Breast epithelium (tissue), 4 donors: ENCODE measurements at places on chromosomes 12 and 14. TPM values are rescaled to one million over a fixed set of nuclear protein-coding genes. Genes with fewer than 3 reads are reported as not detected.

- H3K27me3 ChIP-seq = no peaks in the 10 kb centered on the region
- no peak for DNase-seq
- H3K36me3 ChIP-seq = peaks cover 7% of the 10 kb centered on the region
- no peak overlapping the region for H3K4me3 ChIP-seq
- H3K4me1 ChIP-seq = no peaks in the 10 kb centered on the region
Observed at GRCh38 chr14:31122098-31122611, 85.4 kb downstream of the HECTD1 start.

- H3K36me3 ChIP-seq = no peaks in the 10 kb centered on the region
- peak overlapping the region; percentile 85 for H3K27ac ChIP-seq
- H3K27me3 ChIP-seq = no peaks in the 10 kb centered on the region
- no peak for DNase-seq
Observed at GRCh38 chr14:69713993-69714679, 52.8 kb upstream of the SRSF5 start.

GRCh38 chr14:94144765-94145164, 15.4 kb upstream of the IFI27L2 start:
- H3K27ac ChIP-seq = no peak overlapping the region
- H3K4me1 ChIP-seq = no peaks in the 10 kb centered on the region
- H3K36me3 ChIP-seq = no peaks in the 10 kb centered on the region
- no peak for DNase-seq

DNA sequence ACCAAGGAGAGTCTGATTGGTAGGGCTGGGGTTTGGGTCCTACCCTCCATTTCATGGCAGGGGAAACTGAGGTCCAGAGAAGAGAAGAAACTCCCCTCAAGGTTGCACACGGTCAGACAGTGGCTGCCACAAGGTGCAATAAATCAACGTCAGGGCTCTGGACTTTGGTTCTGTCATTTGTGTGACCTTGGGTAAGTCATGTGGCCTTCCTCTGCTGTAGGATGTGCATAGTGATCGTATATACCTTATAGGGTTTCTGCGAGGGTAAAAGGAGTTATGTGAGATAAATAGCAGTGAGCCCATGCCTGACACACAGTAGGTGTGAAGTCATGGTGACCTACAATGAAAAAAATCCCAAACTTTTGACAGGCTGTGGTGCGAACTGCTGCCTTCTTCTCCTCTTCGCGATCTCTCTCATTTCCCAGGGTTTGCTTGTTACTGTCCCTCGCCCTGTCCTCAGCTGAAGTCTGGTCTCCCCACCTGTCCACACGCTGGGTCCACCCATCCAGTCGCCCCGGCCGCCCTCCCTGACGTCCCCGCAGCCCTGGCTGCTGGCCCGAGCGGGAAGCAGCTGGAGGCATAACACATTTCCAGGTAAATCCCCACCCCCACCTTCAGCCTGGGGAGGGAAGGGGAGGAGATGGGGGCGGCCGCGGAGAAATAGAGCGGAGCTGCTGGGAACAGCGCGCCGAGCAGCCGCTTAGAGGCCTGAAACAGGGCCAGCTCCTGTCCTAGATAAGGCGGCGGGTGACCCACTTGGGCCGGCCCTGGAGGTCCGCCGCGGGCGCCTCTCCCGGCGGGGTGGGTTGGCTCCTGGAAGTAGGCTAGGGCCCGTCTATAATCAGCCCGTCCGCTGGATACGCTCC, 1.8 kb upstream of the FAM222A start:
- H3K27me3 ChIP-seq = no peaks in the 10 kb centered on the region
- no peaks in the 10 kb centered on the region for H3K36me3 ChIP-seq

GRCh38 chr14:51527073-51527472, 124.6 kb upstream of the FRMD6 start:
- no peaks in the 10 kb centered on the region for H3K36me3 ChIP-seq
- no peak overlapping the region for H3K27ac ChIP-seq
- H3K4me3 ChIP-seq = no peak overlapping the region
- no peaks in the 10 kb centered on the region for H3K4me1 ChIP-seq
- DNase-seq = no peak

SYNDIG1L gene
- total RNA-seq = 1.0 TPM
